ENCODE measurements at places on chromosomes 4 and X.

DNA sequence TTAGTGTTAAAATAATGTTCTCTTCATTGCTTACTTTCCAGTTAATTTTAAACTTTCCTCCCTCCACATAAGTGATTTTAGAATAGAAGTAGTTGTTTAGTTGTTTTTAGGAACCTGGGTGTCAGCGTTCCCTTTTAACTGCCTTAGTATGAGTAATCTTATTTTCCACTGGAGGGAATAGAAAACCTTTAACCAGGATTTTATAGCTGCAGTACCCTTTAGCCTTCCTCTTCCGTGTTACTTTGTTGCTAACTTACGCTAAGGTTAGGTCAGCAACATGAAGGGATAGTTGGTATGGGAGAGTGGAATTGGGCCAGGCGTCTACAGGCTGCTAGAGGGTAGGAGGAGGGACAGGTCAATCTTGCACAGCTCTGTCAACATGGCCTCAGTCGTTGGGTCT, 31.5 kb downstream of the SMS start:
- no peak for DNase-seq

DNA sequence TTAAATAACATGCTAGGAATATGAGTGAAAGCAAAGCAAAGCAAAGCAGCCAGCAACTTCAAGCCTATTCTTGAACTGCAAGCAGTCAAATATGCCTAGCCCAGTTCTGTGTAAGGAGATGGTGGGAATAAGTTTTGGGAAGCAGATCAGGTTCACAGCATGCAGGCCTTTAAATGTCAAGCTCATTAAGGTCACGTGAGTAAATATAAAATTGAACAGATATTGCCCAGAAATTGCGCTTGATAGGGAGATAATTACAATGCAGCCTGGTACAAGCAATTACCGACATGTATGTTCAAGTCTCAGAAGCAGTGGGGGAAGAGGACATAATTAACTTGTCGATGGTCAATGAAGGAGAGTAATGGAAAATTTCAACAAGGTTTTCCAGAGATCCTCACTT, 6.0 kb downstream of the GNPDA2 start:
- DNase-seq = no peak

DNA sequence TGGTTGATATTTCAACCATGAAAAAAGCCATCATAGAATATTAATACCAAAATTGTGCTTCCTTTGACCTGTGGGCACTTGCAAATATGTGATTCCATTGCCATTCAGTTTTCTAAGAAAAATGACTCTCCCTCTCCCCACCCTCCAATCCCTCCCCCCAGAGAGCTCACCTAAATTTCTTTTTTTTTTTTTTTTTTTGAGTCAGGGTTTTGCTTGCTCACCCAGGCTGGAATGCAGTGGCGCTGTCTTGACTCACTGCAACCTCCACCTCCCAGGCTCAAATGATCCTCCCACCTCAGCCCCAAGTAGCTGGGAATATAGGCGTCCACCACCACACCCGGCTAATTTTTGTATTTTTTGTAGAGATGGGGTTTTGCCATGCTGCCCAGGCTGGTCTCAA, 47.0 kb downstream of the SNX25 start:
- DNase-seq = no peak

DNA sequence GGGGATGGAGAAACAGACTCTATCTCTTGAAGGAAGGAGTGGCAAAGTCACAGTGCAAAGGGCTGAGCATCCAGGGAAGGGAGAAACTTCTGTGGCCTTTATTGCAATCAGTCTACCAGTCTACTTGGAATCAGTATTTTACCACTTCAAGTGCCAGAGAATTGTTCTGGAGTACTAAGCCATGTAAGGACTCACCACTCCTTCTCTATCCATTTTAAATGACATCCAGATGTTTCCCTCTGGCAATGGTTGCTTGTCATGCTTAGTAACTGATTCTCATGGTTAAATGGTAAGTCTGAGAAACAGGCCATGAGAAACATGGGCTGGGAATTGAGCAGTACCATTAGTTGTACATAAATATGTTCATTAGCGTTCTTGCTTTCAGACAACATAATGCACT, 21.1 kb upstream of the SMIM10 start:
- DNase-seq = no peak

GRCh38 chr4:173990126-173990868, 293.2 kb downstream of the FBXO8 start:
- DNase-seq = no peak

- no peak for DNase-seq
These were observed 8.8 kb upstream of the FAM9C start for GRCh38 chrX:13053171-13053570.

- no peak for DNase-seq
These were observed 21.9 kb downstream of the RASL11B start for GRCh38 chr4:52883707-52884669.

- DNase-seq = no peak
These were observed 441.9 kb downstream of the SPRY1 start for GRCh38 chr4:123838474-123838873.

GRCh38 chr4:55125087-55125721, at the start of gene KDR:
Gene KDR (minus strand): TSS chr4:55125595. CDS start chr4:55125293, 302 bp downstream.
- DNase-seq = no peak

GRCh38 chrX:39894683-39895082, 203.1 kb downstream of the BCOR start:
- DNase-seq = no peak

DNA sequence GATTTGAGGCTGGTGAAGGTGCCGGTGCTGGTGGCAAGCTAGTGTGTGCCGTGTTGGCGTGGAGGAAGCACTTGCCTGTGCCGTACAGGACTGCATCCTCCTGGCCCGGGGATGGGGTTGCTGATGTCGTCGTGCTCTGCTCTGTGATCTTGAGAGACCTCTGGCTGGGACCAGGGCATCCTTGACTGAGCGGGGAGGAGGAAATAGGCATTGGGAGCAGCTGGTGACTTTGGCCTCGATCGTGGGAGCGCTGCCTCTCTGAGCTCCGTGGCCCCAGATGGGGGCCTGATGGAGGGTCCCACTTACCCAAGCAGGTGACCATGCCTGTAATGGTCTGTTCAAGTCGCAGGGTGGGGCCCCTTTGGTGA, 31.5 kb upstream of the CLCN4 start:
- DNase-seq = no peak

DNA sequence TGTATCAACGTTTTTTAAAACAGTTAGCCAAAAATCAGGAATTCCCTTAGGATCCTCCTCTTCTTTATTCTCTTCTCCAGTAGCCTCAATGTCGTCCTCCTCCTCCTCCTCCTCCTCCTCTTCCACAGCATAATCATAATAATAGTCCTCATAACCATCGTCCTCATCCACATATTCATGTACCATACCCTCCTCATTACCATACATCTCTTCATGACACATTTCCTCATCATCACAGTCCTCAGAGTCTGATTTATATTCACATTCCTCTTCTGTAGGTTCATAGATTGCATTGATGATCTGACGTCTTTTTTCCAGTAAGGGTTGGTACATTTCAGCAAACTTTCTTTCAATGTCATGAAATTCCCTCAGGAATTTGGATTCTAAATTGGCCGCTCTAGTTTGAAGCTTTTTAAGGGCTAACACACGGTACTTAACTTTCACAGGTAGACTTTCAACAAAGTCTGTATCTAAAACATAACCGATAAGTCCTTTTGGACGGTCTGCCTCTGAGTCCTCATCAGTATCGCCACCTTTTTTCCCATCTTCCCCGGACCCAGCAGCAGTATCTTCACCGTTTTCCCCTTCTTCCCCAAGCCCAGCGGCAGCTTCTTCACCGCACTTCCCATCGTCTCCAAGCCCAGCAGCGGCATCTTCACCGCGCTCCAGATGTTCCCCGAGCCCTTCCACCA, 771 bp downstream of the NAP1L2 start:
- no peak for DNase-seq

DNA sequence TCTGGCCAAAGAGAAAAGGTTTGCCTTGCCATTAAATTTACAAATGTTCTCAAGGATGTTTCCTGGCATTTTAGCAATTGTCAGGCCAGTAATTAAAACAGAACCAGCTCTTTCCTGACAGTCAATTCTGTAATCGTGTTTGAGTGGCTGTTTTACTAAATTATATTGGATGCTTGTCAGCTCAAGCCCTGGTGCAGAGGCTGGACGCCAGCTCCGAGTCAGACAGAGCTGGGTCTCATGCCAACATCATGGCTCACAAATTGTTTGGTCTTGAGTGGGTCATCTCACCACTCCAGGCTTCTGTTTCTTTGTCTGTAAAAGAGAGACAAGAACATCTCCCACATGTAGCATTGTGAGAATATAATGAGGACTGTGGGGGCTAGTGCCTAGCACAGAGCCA, 190.3 kb upstream of the PSAPL1 start:
- no peak for DNase-seq

DNA sequence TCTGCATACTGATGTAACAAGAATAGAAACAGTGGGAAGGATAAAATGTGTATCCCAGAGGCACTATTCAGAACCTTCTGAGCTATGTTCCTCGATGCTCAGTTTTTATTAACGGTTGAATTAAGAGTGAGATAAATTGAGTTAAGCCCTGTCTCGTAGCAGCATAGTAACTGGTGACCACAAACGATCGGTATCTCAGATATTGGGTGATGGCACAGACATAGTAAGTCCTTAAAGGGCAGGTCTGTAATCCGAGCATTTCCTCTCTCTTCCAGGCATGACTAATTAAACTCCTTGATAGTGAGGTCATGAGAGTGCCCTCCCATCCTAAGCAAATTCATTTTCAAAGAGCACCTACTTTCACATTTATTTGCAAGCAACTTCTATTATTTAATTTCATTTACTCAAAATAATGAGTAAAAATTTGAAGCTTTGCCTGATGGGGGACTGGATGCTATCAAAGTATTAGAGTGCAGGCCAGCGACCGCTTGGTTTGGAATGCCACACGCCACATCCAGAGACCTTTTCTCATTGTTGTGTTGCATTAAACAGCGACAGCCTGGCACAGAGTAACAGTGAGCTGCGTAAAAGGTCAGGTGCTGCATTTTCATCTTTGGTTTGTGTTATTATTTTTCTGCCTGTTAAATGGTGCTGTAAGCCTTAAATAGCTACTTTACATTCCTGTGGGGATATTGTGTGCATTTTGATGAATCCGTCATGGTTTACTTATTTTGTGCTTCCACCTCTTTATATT, 101.9 kb downstream of the PCDH7 start:
- no peak for DNase-seq
